ENCODE measurements at places on chromosomes 3 and 15.

- peak; percentile 7 for DNase-seq
Measured at GRCh38 chr15:51801391-51801835, 28.0 kb upstream of the TMOD3 start.

- no peak for DNase-seq
Measured at GRCh38 chr3:129347458-129347845, 68.8 kb downstream of the HMCES start.

- no peak for DNase-seq
Measured at GRCh38 chr3:13265507-13265906, 154.6 kb downstream of the NUP210 start.

DNA sequence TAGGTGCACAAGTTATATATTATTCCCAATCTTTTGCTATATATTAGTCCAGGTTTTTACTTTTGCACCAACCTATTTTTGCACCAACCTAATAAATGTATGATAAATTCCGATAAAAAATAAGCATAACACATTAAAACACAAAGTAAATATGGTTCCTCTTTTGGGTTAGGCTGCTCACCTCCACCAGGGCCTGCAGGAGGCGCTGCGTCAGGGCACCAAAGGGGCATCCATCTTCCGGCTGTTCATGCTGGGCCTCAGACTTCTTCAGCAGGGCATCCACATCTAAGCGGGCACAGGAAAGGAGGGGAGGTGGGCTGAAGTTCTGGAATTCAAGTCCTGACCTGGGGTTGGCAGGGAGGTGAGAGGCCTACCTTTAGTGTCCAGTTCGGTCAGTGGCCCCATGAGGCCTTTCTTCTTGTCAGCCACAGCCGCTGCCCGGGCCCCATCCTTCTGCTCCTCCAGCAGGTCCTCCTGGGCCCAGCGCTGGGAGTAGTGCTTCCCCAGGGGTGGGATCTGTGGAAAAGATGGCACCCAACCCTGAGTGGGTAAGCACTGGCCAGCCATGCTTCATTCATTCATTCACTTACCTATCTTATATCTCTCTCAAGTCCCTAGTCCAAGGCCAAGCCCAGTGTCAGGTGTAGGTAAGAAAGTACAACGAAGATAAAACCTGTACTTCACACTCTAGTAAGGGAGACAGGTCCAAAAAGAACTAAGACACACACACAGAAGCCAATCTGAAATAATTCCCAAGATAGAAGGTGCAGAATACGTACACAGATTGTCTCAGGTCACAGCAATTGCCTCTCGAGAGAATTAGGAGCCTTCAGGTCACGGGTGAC, 5.2 kb downstream of the TADA3 start:
- no peak for DNase-seq

DNA sequence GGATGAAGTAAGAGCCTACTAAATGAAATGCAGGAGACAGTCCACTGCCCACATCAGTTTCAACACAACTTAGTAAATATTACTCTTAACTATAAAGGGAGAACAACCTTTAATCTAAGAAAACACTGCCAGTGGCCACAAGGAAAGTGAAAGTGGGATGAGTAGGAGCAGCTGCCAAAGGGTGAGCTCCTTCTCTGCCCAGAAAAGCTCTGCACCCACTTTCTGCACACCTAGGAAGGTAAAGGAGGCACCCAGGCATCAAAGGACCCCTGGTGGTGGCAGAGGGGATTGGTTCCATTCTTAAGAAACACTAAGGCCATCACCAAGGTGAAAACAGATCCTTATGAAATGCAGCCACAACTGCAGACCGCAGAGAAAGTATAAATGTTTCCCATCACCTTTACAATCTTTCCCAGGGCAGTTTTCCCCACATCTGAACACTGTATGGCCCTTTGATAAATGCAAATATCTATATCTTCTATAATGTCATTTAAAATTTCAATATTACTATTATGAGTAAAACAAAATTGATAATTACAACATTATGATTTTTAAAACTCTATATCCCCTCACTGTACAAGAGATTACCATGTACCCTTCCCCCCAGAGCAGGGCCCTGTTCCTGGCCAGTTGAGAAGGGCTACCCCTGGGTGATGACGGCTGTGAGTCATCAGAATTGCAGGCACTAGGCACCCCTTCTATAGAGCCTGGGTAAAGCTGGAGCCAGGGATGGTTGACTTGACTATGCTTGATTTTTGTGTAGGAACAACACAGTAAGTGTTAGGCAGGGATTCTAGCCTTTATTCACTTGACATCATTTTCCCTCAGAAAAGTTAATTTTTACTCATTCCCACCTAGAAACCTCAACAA, 92.0 kb downstream of the SNRK start:
- peak; percentile 70 for DNase-seq

GRCh38 chr3:15750143-15750542, 47.6 kb downstream of the ANKRD28 start:
- no peak for DNase-seq

DNA sequence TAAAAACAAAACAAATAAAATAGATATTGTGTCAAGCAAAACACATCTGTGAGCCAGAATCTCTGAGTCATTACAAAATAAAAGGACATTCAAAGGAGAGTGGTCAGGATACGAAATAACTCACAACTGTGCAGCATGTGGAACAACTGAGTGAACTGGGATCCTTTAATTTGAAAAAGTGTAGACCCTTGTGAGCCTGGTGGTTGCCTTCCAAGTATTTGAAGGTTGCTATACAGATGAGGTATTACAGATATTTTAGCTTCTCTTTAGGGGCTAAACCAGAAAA, 26.7 kb downstream of the KCNMB2 start:
- DNase-seq, result no peak

DNA sequence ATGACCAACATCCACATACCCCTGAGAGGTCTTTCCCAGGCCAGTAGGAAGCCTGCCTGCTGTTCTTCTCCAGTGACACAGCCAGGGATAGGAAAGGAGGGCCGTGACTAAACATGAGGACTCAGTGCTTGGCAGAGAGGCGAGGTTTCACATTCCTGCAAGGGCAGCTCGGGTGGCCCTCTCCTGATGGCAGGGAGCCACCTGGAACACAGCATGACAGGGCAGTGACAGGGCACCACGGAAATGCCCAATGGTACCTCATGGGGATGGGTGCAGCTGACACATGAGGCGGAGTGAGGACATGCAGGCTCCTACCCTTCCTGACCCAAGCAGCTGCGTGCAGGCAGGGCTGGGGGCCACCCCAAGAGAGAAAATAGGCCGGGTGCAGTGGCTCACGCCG, 7.4 kb upstream of the TGM5 start:
- DNase-seq, result no peak

DNA sequence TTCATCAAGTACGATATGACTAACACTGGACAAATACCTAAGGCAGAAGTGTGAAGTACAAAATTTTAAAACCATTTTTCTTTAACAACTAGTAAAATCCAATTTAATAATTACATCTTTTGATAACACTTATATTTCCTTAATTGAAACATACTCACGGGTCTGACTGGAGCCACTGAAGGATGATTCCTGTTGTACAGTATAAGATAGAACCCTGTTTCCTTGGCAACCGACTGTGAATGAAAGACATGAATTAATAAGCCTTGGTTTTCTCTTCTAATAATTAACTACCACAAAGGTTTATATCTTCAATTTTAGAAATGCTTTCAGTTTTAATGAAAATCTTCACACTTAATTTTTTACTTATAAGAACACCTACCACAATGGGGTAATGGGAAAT, 19.4 kb downstream of the DHX36 start:
- no peak for DNase-seq

GRCh38 chr3:190345027-190345821, 23.0 kb upstream of the CLDN1 start:
- no peak for DNase-seq

GRCh38 chr15:97976766-97977503, 16.4 kb downstream of the ARRDC4 start:
- no peak for DNase-seq

- DNase-seq, result no peak
Measured at GRCh38 chr3:139587797-139588196, 48.3 kb upstream of the RBP1 start.
